ENCODE measurements at places on chromosomes 5 and 9. TPM values are rescaled to one million over a fixed set of nuclear protein-coding genes. Genes with fewer than 3 reads are reported as not detected.

DNA sequence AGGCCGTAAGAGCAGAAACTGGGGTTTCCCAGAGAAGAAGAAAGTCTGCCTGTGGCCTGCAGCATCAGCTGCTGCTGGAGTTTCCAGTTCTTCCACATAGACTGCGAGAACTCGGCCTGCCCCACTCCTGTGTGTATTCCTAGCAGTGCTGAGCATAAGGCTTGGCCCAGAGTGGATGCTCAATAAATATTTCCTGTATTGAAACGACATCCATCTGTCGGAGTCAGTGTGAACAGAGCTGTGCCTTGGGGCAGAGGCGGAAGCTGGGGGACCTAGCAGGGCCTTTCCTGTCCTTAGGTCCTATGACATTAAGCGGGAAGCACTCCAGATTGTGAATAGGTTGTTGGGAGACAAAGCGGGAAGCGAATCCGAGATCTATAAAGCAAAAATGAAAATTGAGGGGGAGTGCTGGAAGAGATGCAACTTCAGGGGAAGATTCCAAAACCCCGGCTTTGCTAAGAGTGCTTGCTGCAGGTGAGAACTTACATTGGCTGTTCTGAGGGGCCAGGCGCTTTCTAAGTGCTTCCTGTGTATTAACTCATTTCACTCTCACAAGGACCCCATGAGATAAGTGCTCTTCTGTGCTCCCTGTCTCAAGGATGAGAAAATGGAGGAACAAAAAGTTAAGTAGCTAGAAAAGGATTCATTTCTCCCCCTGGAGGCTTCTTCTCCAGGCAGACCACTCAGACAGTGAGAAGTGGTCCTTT, 76.1 kb upstream of the CXCL14 start:
- DNase-seq = no peak

GRCh38 chr5:57094753-57095683, 78.8 kb upstream of the GPBP1 start:
- DNase-seq = peak; percentile 6

Gene CTSV
- 0.16 TPM for polyA plus RNA-seq

Gene ENTPD2
- not detected for polyA plus RNA-seq

Gene MPDZ
- 17.2 TPM for polyA plus RNA-seq

GRCh38 chr5:110356677-110357076, 369.8 kb downstream of the TMEM232 start:
- DNase-seq = peak; percentile 54

DNA sequence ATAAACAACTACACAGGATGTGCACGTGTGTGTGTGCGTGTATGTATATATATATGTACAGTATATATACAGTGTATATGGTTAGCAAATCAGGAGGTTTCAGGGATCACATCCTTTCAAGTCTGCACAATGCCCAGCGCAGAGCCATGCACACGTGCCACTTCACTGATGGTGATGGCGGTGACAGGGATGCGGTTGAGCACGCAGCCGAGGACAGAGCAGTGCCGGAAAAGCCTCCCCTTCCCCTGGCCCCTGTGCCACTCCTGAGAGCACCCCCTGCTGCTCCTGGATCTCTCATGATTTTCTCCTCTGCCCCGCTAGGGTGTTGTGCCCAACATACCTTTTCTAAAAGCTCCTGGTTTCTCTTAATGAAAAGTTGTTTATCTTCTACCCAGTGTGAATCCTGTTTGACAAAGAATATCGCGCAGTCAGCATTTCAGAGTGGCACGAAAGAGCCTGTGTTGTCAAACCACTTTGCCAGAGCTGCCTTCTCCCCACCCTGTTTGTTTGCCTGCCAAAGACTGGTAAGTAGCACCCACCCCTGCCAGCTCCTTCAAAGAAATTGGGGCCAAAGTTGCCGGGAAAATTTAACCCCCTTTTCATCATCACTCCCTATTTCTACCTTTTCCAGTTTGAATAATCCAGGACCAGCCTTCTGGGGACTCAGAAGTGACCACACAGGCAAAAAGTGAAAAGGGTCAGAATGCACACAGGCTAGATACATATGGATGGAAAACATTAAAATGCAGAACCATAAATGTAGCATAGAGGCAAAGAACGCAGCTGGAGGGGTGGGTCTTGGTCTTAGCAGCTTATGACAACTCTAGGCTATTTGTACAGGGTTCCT, 126.2 kb upstream of the DPYSL3 start:
- no peak for DNase-seq

DNA sequence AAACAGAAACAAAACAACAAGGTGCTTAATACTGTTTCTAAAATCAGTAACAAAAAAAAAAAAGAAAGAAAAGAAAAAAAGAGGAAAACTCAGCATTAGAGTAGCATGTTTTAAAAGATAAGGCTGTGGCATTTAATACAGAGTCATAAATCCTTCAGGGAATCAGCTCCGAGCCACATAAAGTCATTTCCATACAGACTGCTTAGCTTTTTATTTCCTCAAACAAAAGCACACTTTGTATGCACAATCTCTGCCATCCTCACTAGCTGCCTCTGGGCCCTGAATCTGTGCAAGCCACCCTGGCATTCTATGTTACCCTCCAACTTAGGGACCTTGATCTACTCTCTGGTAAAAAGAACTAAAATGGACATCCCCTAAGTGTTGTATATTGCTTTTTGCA, 87.6 kb downstream of the SEMA6A start:
- DNase-seq = no peak

DNA sequence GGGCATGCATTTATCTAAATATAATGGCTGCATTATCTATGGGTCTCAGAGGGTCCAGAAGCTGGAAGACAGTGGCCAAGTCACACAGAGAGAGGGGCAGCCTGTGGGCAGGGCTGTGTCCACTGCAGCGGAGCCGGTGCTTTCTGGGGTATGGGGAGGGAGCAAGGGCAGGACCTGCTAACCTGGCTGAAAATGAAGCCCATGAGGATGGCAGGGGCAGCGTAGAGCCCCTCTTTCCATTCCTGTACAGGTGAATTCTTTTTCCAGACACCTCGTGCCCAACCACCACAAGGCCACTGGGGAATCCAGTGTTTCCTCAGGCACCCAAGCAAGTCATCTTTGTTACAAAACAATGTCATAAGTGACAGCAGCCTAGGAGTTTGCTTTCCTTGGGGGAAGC, 305.9 kb upstream of the IRX4 start:
- no peak for DNase-seq

Gene SNCAIP
- polyA plus RNA-seq = 1.5 TPM

Gene SMIM33
- polyA plus RNA-seq = not detected

GRCh38 chr9:133705576-133705975, 32.6 kb downstream of the SARDH start:
- no peak for DNase-seq

DNA sequence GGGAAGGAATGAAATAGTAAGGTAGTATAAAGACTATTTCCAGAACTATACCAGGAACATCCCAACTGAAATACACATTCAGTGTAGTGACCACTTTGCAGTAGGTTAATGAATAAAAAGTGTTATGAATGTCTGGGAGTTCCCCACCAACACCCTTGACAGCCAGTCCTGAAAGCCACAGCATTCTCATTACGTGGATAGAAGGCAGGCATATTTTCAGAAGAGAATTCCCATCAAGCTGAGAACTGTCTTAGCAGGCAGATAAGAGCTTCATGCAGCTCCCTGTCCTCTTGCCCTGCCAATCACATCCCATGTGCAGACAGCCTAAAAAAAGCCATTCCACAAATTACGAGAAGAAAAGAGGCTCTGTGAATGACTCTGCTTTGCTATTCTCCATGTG, 695.0 kb downstream of the DTWD2 start:
- DNase-seq = no peak

GRCh38 chr5:58114324-58114723, 345.6 kb downstream of the PLK2 start:
- DNase-seq = peak; percentile 81

Gene JAKMIP2
- polyA plus RNA-seq = 0.11 TPM

- no peak for DNase-seq
Measured at GRCh38 chr5:91699429-91699828, 316.3 kb upstream of the ARRDC3 start.

DNA sequence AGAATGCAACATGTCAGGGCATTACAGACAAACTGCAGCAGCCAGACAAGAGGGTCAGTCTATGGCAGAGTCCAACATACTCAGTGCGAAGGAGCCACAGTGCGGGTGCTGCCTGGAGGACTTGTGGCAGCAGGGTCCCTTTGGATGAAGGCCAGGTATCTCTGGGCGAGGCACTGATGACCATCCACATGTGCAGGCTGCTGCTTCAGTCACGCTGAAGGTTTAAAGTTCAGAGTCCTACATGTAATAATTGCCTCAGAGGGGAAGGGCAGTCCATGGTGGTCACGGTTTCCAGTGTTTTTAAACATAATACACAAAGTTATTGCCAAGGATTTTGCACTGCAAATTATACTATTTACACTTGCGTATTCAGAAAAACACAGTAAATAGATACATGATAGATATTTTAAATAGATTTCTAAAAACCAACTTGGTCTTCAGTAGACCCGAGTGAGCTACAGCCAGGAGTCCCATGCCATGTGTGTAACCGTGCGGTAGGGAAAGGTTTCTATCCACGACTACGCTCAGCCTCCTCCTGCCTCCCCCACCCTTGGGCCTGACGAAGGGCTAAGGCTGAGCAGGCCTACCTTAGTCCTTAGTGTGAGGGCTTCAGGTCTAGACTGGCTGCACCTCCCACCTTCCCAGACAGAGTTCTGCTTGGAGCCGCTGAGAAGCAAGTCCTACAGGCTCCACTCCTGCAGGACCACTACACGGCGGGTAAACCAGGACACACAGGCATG, 76.2 kb downstream of the GPR21 start:
- DNase-seq = no peak

DNA sequence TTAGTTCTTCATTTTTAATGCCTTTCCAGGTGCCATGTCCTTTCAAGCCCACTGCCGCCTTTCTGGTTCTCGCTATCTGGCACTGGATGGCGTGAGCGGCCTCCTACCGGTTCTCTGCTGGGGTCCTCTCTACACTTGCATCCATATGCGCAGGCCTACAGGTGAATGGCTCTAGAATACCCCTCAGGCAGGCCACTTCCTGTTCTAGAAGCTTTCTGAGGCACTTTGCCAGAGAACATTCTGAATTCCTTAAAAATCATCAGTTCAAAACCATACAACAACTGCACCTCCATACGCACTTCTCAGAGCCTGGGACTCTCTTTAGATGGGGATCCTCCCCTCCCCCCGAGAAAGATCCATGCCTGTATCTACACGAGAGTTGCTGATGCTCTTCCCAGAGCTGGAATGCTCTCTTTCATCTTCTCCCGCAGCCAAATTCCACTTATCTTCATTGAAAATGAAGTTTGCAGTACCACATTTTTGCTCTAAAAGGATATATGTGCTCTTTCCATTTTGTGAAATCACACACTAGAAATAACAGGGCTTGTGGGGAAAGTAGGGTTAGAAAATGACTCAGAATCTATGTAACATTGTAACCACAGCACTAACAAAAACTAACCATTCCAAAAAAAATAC, 1.4 kb upstream of the LHFPL2 start:
- peak; percentile 73 for DNase-seq

DNA sequence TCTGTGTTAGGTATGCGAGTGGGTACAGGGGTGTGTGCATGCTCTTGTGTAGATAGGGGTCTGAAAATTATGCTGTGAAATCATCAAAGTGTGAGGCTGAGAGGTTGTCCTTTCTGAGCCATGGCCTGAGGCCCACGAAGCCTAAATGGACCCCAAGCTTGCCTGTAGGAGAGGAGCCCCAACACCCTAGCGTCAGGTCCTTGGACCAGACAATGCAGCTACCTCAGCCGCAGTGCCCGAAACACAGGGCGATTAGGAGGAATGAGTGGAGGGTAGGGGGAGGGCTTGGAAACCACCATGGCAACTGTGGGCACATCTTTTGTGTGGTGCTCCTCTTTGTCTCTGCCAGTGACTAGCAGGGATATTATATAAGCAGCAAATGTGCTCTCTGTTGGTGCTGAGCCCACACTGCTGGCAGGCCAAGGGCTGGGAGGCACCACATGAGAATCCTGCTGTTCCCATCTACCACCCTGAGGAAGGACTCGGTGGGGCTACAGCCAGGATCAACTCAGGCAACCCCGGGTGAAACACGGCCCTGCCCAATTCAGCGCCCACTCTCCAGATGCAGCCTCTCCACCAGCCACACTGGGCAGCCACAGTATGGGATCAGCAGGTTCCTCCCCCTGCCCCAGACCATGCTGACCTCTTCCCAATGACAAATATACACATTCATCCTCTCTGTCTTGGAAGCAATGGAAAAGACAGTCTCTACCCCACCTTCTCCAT, 84.6 kb upstream of the FSTL4 start:
- DNase-seq = no peak

DNA sequence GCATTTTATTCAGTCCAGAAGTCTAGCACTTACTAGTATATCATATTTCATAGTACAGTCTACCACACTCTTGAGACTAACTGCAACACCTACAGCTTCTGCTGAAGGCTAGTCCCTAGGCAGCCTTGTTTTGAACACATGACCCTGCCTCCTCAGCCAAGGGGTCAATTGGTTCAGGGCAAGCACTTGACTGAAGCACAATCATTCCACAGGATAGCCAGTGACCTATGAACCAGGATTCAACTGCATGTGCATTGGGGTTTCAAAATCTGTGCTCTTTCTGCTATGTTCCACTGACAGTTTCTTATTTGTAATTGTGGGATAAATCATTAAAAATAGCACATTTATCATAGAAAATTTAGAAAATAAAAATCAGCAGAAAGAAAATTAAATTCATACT, 186.8 kb downstream of the TMEM161B start:
- no peak for DNase-seq

DNA sequence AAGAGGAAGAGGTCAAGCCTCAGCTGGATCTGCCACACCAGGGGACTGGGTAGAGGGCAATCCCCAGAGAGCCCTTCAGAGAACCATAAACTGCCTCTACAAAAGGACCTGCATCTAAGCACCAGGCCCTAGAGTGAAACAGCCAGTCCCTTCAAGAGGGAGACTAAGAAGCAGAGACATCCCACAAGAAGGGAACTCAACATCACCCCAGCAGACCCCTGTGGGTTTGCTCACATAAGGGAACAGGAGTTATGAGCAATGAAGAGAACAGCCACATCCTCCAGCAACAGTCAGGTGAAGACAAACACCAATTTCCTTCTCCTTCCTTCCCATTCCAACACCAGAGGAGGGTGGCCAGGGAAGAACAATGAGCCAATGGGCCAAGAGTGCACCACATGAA, 48.9 kb downstream of the TNFSF15 start:
- DNase-seq = no peak

Gene SPATA31A3
- not detected for polyA plus RNA-seq

Gene CCDC152
- polyA plus RNA-seq = 5.7 TPM

DNA sequence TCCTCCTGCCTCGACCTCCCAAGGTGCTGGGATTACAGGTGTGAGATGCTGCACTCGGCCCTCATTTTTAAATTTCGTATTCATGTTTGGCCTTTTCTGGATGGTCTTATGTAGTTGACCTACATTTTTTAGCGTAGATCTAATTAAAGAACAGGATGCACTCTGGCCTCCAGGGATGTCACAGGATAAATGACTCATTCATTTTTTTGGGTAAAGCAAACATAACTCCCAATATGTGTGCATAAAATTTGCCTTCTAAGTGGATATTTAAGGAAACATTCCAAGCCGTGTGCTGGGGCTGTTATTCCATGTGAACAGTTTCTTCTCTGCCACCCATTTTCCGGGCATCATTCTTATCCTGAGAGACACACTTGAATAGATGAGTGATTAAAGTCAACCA, 501.6 kb downstream of the IRX1 start:
- no peak for DNase-seq

Measured in GM23248 (cell line).